ENCODE measurements at places on chromosomes 16 and 17.
A peak's percentile ranks its signal among the peaks of the same experiment; 100 is the strongest.

- DNase-seq = peak; percentile 54
Observed at GRCh38 chr17:74493331-74493833, 26.9 kb downstream of the CD300A start.

- DNase-seq = no peak
Observed at GRCh38 chr17:72466199-72466598, 345.4 kb downstream of the SOX9 start.

DNA sequence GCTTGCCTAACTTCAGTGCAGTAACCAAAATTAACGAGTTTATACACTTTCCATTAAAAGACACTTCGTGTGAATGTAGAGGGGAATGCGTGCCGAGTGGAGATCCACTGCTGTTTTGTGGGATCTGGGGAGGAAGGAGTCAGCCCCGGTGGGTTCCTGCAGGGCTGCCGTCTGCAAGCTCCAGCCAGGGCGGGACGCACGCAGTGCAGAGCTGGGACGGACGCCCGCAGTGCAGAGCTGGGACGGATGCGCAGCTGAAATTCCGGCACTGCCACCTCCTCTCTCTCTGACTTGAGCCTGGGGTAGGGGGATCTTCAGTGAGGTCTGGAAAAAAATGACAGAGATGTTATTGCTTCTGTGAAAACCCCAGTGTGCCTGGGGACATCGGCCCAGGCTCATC, 16.5 kb upstream of the ZC3H18 start:
- DNase-seq = no peak

DNA sequence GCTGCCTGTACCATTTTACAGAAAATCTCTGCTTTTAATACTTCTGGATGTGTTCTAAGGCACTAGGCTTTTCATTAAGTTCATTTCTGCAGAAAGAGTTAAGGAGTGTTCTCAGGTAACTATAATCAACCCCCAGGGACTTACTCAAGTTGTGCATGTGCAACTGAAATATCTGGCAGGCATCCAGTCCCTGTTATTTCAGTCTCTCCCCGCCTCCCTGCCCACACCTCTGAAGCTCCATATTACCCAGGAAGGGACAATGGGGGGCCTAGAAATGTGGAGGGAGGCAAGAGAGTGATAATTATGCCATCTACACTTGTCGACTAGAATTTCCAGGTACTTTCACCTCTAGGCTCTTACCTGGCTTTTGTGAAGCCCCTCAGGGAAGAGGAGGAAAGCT, 432.2 kb downstream of the MAF start:
- DNase-seq = no peak

- DNase-seq = no peak
Observed at GRCh38 chr17:2090804-2091534, 36.1 kb downstream of the HIC1 start.

- no peak for DNase-seq
Observed at GRCh38 chr16:83059237-83059636, 432.5 kb downstream of the CDH13 start.

Data from stimulated activated CD4-positive, alpha-beta T cell treated with anti-CD3 and anti-CD28 coated beads, Interleukin-1b, Interleukin-23, amount 100 ng/mL, for 1 hour (primary cell).